ENCODE measurements at places on chromosomes 13 and 19.

DNA sequence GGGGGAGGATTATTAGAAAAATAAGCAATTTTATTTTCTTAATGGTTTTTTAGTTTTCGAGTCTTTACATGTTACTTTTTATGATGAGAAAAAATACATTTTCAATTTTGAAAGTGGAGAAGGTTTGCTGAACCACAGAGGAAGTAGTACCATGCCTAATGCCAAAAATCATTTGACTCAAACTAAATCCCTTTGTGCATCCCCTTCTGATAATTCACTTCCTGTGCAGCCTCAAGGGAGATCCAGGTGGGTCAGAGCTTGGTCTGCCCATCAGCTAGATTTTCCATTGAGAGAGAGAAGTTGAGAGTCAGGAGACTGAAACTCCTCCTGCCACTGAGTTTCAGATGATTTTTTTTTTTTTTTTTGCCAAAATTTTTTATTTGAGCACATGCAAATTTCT is 571.7 kb downstream of the LIG4 start:
- DNase-seq = no peak

DNA sequence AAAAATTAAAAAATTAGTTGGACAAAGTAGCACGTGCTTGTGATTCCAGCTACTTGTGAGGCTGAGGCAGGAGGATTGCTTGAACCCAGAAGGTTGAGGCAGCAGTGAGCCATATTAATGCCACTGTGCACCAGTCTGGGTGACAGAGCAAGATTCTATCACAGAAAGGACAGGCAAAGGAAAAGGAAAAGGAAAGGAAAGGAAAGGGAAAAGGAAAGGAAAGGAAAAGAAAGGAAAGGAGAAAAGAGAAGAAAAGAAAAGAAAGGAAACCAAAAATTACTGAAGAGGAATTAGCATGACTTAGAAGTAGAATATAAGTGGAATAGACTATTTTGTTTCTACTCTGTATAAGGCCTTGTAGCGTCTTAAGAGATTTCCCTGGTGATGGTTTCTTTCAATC is 122.3 kb downstream of the RBM26 start:
- no peak for DNase-seq

DNA sequence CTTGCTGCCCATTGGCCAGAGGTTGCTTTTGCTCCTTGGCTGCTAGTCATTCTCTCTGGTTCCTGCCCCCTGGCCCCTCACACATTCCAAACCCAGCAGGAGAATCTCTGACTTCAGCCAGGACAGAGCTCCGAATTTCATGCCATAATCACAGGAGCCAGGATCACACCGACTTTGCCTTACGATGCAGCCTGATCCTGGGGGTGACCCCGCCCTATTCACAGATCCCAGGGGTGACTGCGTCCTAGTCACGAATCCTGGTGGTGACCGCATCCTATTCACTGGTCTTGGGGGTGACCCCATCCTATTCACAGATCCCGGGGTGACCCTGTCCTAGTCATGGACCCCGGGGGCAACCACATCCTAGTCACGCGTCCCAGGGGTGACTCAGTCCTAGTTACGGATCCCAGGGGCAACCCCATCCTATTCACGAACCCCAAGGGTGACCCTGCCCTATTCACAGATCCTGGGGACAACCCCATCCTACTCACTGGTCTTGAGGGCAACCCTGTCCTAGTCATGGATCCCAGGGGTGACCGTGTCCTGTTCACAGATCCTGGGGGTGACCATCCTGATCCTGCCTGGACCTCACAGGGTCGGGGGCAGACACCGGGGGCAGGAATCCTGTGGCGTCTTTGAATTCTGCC is 7.4 kb upstream of the TEX29 start:
- no peak for DNase-seq

DNA sequence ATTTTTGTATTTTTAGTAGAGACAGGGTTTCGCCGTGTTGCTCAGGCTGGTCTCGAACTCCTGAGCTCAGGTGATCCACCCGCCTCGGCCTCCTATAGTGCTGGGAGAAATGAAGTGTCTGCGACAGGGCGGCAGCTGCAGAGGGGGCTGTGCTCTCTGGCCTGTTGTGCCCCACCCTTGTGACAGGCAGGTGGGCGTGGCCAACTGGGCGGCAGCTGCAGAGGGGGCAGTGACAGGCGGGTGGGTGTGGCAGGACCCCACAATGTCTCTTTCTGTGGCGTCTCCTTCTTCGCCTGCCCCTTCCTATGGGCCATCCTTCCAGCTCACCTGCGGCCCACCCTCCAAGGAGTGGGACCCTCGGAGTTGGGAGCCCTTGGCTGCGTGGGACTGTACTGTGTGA is 11.8 kb downstream of the STK11 start:
- DNase-seq = no peak

GRCh38 chr19:4319067-4319718 is 14.8 kb downstream of the FSD1 start:
- no peak for DNase-seq

DNA sequence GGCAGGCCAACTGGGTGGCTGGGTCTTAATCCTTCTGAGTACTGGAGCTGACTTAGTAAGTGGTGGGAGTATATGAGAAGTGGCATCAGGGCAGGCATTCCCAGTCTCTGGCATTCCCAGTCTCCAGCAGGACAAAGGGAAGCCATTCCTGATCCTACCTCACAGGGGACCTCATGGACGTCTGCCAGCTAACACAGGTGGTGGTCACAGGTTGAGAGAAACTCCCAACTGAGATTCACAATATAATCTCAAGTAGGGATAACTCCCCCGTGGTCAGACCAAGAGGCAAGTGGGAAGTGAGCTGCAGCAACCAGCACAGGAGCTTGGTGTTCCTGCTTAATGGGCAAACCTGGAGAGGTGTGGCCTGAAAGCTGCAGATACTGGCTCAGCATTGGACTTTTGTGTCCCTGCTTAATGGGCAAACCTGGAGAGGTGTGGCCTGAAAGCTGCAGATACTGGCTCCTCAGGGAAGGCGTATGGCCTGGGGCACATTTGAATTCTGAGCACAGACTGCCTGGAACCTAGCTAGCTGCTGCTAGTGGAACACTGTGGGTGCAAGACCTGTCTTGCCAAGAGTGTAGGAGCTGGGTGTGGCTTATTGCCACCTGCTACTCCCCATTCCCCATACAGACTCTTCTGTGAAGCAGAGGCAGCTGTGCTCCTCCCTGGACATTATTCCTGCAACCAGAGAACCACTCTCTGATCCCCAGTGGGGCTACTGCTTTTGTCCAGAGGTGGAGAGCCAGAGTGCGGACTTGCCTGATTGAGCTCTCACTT is 25.9 kb upstream of the OR10H2 start:
- DNase-seq = no peak

DNA sequence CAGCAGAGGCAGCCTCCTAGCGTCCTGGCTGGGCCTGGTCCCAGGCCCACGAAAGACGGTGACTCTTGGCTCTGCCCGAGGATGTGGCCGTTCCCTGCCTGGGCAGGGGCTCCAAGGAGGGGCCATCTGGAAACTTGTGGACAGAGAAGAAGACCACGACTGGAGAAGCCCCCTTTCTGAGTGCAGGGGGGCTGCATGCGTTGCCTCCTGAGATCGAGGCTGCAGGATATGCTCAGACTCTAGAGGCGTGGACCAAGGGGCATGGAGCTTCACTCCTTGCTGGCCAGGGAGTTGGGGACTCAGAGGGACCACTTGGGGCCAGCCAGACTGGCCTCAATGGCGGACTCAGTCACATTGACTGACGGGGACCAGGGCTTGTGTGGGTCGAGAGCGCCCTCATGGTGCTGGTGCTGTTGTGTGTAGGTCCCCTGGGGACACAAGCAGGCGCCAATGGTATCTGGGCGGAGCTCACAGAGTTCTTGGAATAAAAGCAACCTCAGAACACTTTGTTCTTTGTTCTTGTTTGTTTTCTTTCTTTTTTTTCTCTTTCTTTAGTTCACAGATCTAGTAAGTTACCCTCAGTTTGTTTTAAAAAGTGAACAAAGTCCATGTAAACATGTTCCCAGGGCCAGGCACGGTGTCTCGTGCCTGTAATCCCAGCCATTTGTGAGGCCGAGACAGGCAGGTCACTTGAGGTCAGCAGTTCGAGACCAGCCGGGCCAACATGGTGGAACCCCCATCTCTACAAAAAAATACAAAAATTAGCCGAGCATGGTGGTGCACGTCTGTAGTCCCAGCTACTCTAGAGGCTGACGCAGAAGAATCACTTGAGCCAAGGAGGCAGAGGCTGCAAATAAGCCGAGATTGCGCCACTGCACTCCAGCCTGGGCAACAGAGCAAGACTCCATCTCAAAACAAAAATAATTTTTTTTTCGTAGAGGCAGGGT is 10.2 kb downstream of the ANGPTL4 start:
- DNase-seq = no peak

DNA sequence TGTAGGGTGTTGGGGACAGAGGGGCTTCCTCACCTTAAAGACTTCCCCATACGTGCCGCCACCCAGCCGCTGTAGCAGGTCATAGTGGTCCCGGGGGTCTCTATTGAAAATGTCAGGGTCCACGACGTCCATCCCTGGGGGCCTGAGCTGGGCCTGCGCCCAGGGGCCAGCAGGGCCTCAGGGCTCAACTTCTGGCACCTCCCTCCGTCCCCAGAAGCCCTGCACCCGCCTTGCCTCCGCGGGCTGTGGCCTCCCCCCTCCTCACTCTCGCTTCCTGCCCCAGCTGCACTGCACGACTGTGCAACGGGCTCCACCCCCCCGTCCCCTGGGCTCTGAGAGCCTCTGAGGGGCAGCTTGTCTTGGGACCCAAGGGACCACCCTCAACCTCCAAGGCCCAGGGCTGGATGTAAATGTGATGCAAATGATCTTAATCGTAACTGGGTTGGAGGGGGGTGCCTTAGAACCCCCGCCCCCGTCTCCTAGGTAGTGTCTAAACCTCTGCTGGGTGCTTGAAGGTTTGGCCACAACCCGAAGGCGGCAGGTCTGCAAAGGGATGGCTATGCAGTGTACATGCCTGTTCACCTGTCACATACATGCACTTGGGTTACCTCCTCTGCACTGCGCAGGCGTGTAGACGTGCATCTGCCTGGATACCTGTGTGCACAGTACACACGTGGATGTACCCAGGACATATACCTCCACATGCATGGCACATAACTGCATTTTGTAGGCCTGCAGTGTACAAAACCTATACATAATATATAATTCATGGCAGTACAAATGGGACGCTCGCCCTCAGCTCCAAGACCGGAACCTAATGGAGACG is at the start of gene MAP4K1:
MAP4K1 (minus strand) TSS at position 190 of the 826 bp plus-strand sequence; CDS start at position 132, 58 bp downstream.
- no peak for DNase-seq

DNA sequence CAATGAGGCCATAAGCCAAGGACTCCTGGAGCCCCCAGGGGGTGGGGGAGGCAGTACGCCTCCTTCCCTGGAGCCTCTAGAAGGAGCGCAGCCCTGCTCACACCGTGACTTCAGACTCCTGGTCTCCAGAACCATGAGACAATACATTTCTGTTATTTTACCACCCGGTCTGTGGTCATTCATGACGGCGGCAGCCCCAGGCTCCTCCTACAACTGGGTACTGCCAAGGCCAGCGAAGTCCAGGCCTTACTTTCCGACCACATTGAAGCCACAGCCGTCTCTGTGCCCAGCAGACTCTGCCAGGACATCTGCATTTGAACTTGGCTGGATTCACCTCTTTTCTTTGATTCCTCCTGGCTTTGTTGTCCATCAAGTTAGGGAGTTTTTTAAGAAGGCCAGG is 10.5 kb downstream of the GNG7 start:
- DNase-seq = no peak

DNA sequence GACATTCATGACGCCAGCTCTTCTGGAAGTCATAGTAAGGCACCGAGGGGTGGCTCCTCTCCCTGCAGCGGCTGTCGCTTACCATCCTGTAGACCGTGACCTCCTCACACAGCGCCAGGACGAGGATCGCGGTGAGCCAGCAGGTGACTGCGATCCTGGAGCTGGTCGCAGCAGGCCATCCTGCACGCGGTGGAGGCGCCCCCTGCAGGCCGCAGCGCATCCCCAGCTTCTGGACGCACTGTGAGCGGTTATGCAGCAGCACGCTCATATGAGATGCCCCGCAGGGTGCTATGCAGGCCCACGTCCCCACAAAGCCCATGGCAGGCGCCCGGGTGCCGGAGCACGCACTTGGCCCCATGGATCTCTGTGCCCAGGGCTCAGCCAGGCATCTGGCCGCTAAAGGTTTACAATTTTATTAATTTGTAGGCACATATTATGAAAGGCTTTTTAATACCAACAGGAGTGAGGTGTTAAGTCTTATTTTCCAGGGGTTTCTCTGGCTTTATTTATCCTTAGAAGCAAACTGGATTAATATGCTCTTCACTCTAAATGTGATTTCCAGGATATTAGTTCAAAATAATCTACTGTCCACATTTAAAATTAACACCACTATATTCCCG is 35.6 kb upstream of the PSPC1 start:
- DNase-seq = no peak

DNA sequence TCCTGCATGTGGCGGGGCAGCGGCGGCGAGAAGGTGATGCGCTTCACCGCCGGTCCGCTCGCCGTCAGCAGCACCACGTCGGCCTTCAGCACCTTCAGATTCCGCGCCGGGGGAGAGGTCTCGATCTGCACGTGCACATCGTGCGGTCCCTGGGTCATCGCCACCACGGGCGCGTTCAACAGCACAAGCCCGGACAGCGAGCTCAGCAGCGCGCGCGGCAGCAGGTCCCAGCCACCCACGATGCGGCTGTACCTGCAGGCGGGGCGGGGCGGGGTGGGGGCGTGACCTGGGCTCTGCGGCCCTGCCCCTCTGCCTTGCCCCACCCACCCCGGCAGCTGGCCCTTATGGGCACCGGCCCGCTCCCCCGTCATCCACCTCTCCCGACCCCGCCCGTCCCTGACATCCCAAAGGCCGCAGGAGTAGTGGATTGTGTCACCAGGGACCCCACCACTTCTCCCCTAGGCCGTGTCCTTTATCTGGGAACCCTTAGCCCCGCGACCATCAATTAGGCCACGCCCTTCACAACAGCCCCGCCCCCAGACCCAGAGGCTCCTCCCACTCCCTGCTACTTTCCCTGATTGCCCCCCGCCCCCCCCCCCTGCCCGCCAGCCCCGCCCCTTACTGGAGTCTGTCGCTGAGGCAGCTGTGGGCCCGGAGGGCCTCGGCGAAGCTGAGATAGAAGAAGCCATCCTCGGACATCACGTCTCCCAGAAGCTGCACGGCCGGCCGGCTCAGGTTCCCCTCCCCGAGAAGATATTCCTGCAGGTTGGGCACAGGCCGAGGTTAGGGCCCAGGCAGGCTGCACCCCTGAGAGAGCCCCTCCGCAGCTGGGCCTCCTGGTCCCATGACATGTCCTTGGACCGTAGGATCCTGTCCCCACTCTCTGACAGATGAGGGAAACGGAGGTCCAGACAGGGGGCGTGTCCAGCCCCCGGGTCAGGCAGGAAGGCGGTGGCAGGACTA is 6.1 kb downstream of the IL4I1 start:
- DNase-seq = no peak

- DNase-seq = no peak
Observed at GRCh38 chr19:31461814-31462539, 112.7 kb upstream of the TSHZ3 start.

GRCh38 chr19:14412324-14412995 is 6.7 kb downstream of the DDX39A start:
- DNase-seq = no peak

GRCh38 chr13:44174769-44175425 is 198.7 kb upstream of the SERP2 start:
- no peak for DNase-seq
